ENCODE measurements at places on chromosomes 1 and 21. TPM values are rescaled to one million over a fixed set of nuclear protein-coding genes. Genes with fewer than 3 reads are reported as not detected.

OR2L2 gene
- polyA plus RNA-seq, result 0.06 TPM

SIK1 gene
- polyA plus RNA-seq, result 7.7 TPM

CLDN14 gene
- polyA plus RNA-seq, result 2.2 TPM

CASQ1 gene
- 0.51 TPM for polyA plus RNA-seq

TTC22 gene
- 9.0 TPM for polyA plus RNA-seq

CFHR1 gene
- polyA plus RNA-seq, result 33.1 TPM

UMODL1 gene
- polyA plus RNA-seq, result 0.15 TPM

LAX1 gene
- polyA plus RNA-seq, result not detected

AK5 gene
- 0.67 TPM for polyA plus RNA-seq

- no peaks in the 10 kb centered on the region for H3K27me3 ChIP-seq
- peaks cover 48% of the 10 kb centered on the region for H3K4me1 ChIP-seq
- DNase-seq, result no peak
- no peak overlapping the region for H3K4me3 ChIP-seq
- H3K36me3 ChIP-seq, result no peaks in the 10 kb centered on the region
Observed at GRCh38 chr1:223703668-223704013, 8.7 kb upstream of the CAPN2 start.

- no peaks in the 10 kb centered on the region for H3K36me3 ChIP-seq
- H3K27ac ChIP-seq, result no peak overlapping the region
- H3K27me3 ChIP-seq, result no peaks in the 10 kb centered on the region
- H3K4me1 ChIP-seq, result peaks cover 15% of the 10 kb centered on the region
Observed at GRCh38 chr1:181149326-181150125, 61.0 kb downstream of the IER5 start.

DNA sequence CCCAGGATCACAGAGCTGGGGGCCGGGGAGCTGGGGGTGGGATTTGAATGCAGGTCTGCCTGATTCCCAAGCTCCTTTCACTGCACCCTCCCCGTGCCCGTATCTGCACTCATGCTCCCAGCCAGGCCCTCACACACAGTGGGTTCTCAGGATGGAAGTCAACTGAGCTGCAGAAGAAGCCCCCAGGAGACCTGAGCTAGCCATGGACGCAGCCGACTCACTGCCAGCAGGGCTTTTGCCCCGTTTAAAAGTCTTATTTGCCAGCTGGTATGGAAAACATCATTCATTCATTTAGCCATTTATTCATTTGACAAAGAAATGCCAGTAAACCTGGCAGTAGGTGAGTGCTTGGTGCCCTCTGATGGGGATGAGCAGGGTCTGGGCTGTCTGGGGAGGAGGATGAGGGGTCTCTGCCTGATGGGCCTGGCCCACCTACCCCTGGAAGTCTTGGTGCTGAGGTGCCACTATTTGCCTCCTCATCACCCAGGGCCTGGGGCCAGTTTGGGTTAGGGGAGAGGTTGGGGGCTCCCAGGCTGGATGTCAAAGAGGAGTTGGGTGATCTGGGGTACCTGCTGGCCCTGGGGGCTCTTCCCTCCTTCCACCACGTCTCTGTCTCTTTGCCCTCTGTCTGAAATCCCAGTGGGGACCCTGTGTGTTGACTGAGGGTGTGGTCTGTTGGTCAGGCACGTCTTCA is 2.8 kb downstream of the TNFRSF1B start:
- peaks cover 3% of the 10 kb centered on the region for H3K4me1 ChIP-seq
- no peak overlapping the region for H3K4me3 ChIP-seq
- no peak for DNase-seq
- no peaks in the 10 kb centered on the region for H3K36me3 ChIP-seq
- no peak overlapping the region for H3K27ac ChIP-seq
- peaks cover 7% of the 10 kb centered on the region for H3K27me3 ChIP-seq

All from hepatocyte (in vitro differentiated cells).